ENCODE measurements at places on chromosomes 3 and 15.

DNA sequence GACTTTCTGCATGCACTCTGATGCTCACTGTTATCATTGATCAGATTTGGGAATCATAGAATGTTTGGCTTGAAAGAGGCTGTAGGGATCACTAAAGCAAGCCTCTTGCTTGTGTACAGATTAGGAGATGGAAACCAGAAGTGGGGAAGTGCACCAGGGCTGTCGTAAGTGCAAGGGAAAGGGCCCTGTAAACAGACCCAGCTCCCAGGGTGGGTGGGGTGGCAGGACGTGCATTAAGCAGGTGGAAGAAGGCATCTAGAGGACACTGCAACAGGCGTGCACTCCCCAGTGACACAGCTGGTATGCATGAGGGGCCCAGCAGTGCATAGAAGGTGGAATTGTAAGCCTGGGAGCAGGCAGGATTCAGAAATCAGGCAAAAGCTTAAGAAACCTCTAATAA, 58.0 kb upstream of the SLC7A14 start:
- no peak for DNase-seq

GRCh38 chr3:70820397-70820796, 508.0 kb upstream of the MDFIC2 start:
- no peak for DNase-seq

- no peak for DNase-seq
These were observed 200.2 kb downstream of the KCNH8 start for GRCh38 chr3:19348500-19348899.

DNA sequence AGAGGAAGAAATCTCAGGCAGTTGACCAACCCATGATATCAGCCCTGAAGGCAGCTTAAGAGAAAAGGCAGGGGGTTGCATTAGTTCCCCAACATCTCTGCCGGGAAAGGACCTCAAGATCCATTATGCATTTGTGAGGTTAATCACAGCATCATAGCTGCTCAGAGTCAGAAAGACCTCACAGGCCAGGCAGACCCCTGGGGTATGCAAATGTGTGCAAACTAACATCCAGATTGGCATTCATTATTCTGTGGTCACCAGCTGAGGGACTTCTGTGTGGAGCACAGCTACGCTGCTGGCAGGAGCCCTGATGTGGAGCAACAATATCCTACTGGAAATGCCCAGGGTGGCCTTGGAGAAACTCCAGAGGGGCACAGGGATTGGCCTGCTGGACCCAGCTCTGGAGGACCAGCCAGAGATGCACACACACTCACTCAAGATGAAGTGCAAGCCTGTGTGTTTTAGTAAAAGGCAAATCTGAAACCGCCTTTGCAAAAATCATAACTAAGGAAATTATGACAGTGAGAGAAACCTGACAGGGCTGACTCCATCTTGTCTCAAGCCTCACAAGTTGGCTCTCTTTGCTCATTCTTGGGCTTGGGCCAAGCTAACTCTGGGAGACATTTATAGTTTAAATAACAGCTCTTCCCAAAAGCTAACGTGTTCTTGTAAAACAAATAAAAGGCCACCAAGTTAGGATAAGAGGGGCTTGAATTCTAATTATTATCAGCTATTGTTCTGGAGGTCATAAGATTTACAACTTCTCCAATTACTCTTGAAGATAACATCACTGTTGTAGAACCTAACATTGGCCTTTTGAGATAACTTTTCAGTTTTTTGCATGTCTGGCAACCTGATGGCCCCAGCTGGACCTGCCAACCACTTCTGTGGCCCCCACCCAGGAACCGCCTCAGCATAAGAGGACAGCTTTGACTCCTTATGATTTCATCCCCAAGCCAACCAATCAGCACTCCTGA, 257.1 kb downstream of the UACA start:
- no peak for DNase-seq

- no peak for DNase-seq
These were observed 124.7 kb upstream of the RAD18 start for GRCh38 chr3:9087831-9088413.

DNA sequence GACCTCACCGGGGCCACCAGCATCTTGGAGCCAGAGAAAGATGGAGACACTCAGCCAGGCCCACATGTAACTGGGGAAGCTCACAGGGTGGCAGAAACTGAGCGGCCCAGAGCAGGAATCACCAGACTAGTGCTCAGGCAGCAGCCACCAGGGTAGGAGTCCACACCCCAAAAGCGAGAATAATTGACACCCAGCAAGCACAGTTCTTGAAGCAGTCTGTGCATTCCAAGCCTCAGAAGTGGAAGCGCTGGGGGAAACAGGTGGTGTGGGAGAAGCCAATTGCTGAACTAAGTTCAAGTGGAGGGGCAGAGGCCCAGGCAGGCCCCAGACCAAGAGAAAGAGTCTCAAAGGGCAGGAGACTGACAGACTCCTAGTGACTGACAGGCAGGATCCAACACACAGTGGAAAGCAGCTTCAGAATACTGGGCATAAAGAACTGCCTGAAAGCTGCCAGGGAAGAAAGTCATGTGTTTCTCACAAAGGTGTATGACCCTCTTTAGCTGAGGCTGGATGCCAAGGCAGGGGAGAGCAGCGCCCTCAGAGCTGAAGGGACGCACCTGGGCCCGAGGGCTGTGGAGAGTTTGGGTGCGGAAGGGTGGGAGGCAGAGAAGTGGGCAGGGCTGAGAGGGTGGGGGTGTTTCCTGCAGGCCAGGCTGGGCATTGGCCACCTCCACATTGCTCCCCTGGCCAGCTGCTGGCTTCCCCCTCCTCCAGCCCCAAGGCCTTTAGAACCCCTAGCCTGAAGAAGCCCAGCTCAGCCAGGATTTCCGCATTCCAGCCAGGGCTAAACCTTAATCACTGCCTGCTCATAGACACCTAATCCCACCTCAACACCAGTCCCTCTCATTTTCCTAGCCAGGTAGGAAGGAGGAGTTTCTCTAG, 7.7 kb downstream of the NT5DC2 start:
- DNase-seq = no peak

GRCh38 chr15:86362555-86362954, 282.9 kb downstream of the AGBL1 start:
- DNase-seq = no peak

DNA sequence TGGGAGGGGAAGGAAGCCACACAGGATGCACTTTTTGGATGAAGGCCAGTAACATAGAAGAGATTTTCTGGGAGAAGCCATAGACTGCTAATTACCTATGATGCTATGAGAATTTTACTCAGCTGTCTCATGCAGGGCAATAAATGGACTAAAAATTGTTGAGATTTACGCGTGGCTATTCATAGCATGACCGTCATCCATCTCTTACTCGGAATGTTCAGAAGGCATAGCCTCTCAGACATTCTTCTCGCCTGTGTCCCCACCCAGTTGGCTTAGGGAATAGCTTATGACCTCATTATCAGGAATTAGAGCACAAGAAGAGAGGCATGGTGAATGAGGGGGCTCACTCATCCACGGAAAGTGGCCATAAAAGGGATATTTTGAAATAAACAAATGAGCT, 107.9 kb upstream of the ATP10A start:
- DNase-seq = no peak

DNA sequence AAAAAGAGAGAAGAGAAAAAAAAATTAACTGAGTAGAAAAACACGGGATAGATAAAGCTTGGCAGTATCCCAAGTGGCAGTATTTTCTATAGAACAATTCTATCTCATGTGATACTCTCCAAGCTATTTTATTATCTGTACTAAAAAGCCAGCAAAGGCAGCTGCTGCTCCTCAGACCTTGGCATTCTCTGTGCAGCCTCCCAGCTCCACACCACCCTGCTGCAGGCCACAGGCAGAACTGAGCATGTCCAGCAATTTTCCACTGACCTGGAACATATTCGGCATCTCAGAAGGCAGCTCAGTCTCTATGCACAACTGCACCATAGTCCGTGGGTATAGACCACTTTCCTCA, 1161.4 kb downstream of the IGSF11 start:
- DNase-seq = no peak

DNA sequence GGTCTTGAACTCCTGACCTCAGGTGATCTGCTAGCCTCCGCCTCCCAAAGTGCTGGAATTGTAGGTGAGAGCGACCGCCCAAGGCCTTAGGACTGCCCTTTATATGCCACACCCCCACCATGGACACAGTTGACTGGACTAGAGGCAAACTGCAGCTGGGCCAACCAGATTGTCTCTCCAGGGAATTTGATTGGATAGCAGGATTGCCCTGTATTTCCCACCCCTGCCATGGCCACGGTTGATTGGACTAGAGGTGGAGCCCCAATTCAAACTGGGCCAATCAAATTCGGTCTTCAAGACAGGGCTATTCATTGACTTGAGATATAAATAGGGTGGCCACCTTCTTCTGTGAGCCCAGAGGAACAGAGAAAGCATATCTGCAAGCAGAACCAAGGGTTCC, 6.9 kb upstream of the CLPX start:
- no peak for DNase-seq

DNA sequence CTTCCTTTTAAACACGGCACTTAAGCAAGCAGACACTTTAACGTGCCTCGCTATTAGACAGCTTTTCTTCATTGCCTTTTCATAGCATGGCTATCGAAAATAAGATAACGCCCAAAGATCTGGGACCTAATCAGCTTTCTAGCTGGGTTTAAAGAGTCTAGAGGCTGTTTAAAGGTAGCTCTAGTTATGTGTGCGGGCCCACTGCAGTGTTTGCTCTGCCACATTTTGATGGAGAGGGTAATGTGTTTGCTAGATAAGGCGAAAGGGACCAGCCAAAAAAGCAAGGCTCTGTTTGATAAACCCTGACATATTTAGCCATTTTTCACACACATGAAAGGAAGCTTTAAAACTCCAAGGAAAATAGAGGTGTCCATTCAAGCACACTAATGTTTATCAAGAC, 91.6 kb downstream of the NR2F2 start:
- no peak for DNase-seq

GRCh38 chr15:84967380-84967779, 14.3 kb upstream of the PDE8A start:
- DNase-seq = no peak

DNA sequence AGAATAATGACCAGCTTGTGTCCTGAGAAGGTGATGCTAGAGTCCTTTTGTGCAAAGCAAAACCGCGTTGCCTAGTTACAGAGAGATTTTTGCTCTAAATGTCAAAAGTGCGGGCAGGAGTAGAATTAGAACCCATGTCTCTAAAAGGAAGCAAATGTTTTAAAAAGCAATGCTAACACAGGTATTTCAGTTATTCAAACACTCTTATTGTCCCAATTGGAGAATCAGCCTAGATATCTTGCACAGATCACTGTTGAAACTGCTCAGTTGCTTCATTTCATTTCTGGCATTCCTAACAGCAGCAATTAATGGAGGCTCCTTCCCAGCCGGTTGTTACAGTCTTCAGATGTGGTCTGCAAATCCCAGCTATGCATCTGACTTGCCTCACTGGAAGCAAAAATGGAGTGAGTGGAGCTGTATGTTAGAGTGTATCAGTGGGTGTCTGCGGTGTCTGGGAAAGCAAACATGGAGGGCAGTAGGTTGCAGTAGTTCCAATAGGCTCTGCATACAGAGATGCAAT, 55.6 kb upstream of the SEMA6D start:
- DNase-seq = no peak

GRCh38 chr3:141960731-141961130, 84.3 kb downstream of the ATP1B3 start:
- DNase-seq = no peak

GRCh38 chr3:165820671-165821123, 16.5 kb downstream of the BCHE start:
- DNase-seq = no peak

GRCh38 chr3:104575634-104576033, 791.1 kb upstream of the ALCAM start:
- no peak for DNase-seq

DNA sequence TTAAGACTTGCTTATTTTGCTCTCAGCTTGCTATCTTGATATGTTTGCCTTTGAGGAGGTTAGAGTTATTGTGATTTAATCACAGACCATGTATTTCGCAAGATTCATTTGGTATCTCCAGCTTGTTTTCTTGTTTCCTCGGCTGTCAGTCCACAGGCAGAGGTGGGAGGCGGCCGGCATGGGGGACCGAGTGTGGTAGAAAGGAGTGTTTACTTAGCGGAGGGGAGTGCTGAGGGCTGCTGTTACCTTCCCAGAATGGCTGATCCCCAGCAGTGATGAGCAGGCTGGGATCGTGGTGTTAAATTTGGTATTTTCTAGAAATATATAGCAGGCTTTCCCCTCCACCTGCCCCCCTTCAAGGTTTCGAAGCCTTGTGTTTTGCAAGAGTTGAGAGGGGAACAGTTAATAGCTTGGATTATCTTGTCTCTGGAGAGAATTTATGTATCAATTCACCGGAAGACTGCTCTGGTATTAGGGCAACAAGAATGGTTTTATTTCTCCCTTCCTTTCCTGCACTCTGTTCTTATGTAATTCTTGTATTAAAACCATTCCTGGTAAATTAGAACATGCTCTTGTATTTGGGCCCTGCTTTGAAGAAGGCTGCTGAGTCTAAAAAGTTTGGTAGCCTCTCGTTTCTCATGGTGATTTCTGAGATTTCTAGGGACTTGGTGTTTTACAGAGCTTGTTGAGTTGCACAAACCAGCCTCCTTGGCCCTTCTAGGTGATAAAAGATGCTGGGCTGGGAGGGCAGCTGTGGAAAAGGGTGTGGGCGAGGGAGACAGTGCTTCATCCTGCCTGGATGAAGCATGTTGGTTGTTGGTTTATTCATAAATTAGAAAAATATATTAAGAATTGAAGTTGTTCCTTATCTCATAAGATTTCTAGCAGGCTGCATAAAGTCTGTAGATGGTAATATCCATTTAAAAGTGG, 151.4 kb downstream of the IGF1R start:
- DNase-seq = no peak

GRCh38 chr3:77055841-77056341, 16.0 kb downstream of the ROBO2 start:
- DNase-seq = no peak

DNA sequence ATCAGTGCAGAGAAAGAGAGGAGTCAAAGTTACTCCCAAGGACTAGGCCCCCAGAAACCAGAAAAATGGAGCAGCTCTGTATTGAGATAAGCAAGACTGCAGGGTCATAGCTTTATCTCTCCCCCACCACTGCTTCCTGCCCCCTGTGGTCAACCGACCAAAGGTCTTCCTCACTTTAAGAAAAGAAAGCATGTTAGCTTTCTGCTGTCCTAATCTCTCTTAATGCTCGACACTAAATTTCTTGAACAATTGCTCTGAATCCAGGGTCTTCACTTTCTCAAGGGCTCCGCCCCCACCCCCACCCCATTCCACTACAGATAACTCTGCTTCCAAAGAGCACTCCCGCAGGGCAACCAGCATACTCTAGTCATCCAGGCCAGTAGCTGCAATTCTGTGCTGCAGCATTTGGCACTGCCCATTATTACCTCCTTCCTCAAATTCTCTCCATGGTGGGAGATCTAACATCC, 31.9 kb downstream of the TNIK start:
- no peak for DNase-seq

DNA sequence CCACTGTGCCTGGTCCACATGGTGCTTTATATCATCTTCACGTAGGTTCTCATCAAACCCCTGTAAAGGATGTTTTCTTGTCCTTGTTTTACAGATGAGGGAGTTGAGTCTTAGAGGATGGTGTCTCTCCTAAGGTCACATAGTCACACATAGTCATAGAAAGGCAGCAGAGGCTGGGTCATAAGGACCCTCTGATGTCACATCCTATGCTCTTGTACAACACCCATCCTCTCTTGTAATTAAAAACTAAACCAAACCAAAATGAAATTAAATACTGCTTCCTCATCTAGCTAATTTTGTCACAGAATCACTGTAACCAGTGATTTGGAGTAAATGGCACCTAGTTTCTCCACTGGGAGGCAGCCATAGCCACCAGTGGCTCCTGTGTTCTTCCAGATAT, 21.8 kb upstream of the ATP1B3 start:
- no peak for DNase-seq
